ENCODE measurements at places on chromosomes 11 and 22. TPM values are rescaled to one million over a fixed set of nuclear protein-coding genes. Genes with fewer than 3 reads are reported as not detected.

GRCh38 chr11:20670932-20671403 lies 1.6 kb downstream of the NELL1 start:
- no peak overlapping the region for H3K4me3 ChIP-seq
- DNase-seq: no peak
- no peaks in the 10 kb centered on the region for H3K4me1 ChIP-seq
- H3K27ac ChIP-seq: no peak overlapping the region

GRCh38 chr11:26632691-26633159 lies 60.7 kb upstream of the MUC15 start:
- no peak for DNase-seq
- no peak overlapping the region for H3K27ac ChIP-seq
- H3K27me3 ChIP-seq: no peaks in the 10 kb centered on the region
- H3K4me1 ChIP-seq: no peaks in the 10 kb centered on the region

- H3K27ac ChIP-seq: no peak overlapping the region
- no peaks in the 10 kb centered on the region for H3K27me3 ChIP-seq
- no peak for DNase-seq
These were observed 652.1 kb upstream of the CHORDC1 start for GRCh38 chr11:90874986-90875385.

SOX6 gene
- total RNA-seq: not detected

ZNRF3 gene
- 1.2 TPM for total RNA-seq

DNA sequence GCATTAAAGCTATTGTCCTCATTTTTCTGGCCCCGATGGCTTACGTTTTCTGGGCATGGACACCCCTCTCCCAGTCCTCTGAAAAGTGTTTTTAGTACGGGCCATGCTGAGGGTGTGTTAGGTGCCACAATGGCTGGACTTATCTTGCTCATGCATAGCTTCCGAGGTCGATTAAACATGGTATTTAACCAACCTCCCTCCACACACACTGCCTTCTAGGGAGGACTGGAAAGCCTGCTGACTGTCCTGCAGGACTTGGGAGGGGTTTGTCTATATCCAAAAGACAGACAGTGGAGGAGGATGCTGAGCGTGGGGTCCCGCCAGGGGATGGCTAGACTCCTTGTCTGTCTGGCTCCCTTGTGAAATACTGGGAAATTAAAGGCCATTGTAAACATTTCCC lies 95.3 kb downstream of the FBXO7 start:
- no peak for DNase-seq
- H3K36me3 ChIP-seq: no peaks in the 10 kb centered on the region
- H3K27ac ChIP-seq: no peak overlapping the region
- H3K27me3 ChIP-seq: no peaks in the 10 kb centered on the region

All from CD8-positive, alpha-beta memory T cell (primary cell).